ENCODE measurements at places on chromosomes 7 and 10. TPM values are rescaled to one million over a fixed set of nuclear protein-coding genes. Genes with fewer than 3 reads are reported as not detected.

- no peaks in the 10 kb centered on the region for H3K36me3 ChIP-seq
- H3K4me1 ChIP-seq, result no peaks in the 10 kb centered on the region
- no peak overlapping the region for H3K4me3 ChIP-seq
- no peak for DNase-seq
- H3K27me3 ChIP-seq, result no peaks in the 10 kb centered on the region
- no peak overlapping the region for H3K27ac ChIP-seq
These were observed 8.2 kb downstream of the CYP2W1 start for GRCh38 chr7:990933-991728.

MICU1 gene
- total RNA-seq, result 40.7 TPM

- no peaks in the 10 kb centered on the region for H3K36me3 ChIP-seq
- H3K4me3 ChIP-seq, result no peak overlapping the region
- DNase-seq, result no peak
- H3K4me1 ChIP-seq, result no peaks in the 10 kb centered on the region
- H3K27me3 ChIP-seq, result no peaks in the 10 kb centered on the region
These were observed 457.6 kb downstream of the PTPRN2 start for GRCh38 chr7:158130023-158130409.

- H3K27me3 ChIP-seq, result no peaks in the 10 kb centered on the region
- H3K4me3 ChIP-seq, result no peak overlapping the region
- no peaks in the 10 kb centered on the region for H3K4me1 ChIP-seq
These were observed 59.6 kb upstream of the CAPZA2 start for GRCh38 chr7:116802746-116803152.

GRCh38 chr10:89482256-89482655, 53.1 kb downstream of the SLC16A12 start:
- DNase-seq, result no peak
- H3K27ac ChIP-seq, result peak overlapping the region; percentile 28
- H3K27me3 ChIP-seq, result no peaks in the 10 kb centered on the region
- no peak overlapping the region for H3K4me3 ChIP-seq
- H3K4me1 ChIP-seq, result peaks cover 8% of the 10 kb centered on the region

GRCh38 chr10:100670828-100671479, 74.4 kb upstream of the PAX2 start:
- no peaks in the 10 kb centered on the region for H3K4me1 ChIP-seq
- peak; percentile 78 for DNase-seq
- no peaks in the 10 kb centered on the region for H3K36me3 ChIP-seq
- no peaks in the 10 kb centered on the region for H3K27me3 ChIP-seq

DNA sequence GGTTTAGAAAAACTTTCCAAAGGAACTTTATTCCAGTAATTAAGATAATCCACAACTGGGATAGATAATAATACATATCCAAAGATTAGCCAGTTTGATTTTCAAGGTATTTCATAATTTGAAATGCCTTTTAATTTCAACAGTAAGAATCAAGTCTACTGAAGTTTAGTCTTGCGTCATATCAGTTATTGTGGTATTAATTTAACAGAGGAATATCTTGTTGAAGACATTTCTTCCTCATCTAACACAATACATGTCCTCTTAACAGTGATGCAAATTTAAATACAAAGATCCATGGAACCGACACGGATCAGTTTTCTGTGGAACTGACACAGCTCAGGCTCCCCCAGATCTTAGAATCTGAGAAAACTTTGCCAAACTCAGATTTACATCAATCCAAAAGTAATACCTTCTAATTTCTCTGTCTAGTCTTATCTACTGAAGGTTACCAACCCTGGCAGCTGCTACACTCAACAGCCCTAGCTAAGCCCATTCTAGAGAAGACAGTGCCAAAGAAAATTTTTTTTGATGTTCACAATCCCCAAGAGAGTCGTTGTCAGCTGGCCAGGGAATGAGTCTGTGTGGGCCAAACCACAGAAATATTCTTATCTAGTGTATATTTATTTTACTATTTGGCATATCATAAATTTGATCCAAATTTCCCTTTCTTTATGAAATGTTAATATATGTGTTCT, 365.2 kb upstream of the MEOX2 start:
- no peaks in the 10 kb centered on the region for H3K36me3 ChIP-seq
- no peak for DNase-seq
- H3K27ac ChIP-seq, result no peak overlapping the region
- H3K4me3 ChIP-seq, result no peak overlapping the region
- H3K27me3 ChIP-seq, result no peaks in the 10 kb centered on the region
- H3K4me1 ChIP-seq, result no peaks in the 10 kb centered on the region

DNA sequence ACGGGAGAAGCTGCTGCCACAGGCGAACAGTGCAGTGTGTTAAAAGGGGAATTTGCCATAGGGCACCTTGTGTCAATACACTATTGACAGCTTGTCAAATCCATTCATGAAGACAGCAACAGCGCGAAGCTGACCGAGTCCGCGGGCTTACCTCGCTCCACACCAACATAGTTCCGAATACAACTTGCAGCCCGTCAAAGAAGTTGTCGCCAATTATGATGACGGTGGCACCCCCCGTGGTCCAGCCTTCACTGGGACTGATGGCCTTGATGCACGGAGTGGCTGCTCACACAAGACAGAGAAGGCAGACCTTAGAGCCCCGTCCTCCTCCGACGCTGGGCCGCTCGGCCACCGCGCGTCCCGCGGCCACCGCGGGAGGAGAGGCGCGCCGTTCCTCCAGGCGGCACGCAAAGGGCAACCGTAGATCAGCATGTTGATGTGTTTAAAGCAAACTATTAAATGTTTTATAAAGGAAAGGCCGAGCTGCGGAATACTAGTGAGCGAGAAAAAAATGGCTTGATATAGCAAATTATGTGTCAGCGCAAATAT, 96.4 kb downstream of the EBF3 start:
- no peak for DNase-seq
- H3K36me3 ChIP-seq, result no peaks in the 10 kb centered on the region
- no peak overlapping the region for H3K4me3 ChIP-seq
- no peak overlapping the region for H3K27ac ChIP-seq
- no peaks in the 10 kb centered on the region for H3K4me1 ChIP-seq

- no peaks in the 10 kb centered on the region for H3K4me1 ChIP-seq
- no peak overlapping the region for H3K27ac ChIP-seq
- no peak overlapping the region for H3K4me3 ChIP-seq
- no peaks in the 10 kb centered on the region for H3K27me3 ChIP-seq
- no peaks in the 10 kb centered on the region for H3K36me3 ChIP-seq
- no peak for DNase-seq
These were observed 53.1 kb upstream of the NPS start for GRCh38 chr10:127496035-127496434.

GRCh38 chr7:28815928-28816373, 142.2 kb downstream of the TRIL start:
- H3K27me3 ChIP-seq, result no peaks in the 10 kb centered on the region
- no peaks in the 10 kb centered on the region for H3K4me1 ChIP-seq
- no peak overlapping the region for H3K4me3 ChIP-seq
- DNase-seq, result no peak
- H3K27ac ChIP-seq, result no peak overlapping the region
- H3K36me3 ChIP-seq, result peaks cover 4% of the 10 kb centered on the region

- no peak for DNase-seq
- H3K36me3 ChIP-seq, result no peaks in the 10 kb centered on the region
- H3K4me3 ChIP-seq, result no peak overlapping the region
- no peaks in the 10 kb centered on the region for H3K27me3 ChIP-seq
- H3K27ac ChIP-seq, result no peak overlapping the region
These were observed 260.3 kb upstream of the RNF32 start for GRCh38 chr7:156380261-156380660.

DNA sequence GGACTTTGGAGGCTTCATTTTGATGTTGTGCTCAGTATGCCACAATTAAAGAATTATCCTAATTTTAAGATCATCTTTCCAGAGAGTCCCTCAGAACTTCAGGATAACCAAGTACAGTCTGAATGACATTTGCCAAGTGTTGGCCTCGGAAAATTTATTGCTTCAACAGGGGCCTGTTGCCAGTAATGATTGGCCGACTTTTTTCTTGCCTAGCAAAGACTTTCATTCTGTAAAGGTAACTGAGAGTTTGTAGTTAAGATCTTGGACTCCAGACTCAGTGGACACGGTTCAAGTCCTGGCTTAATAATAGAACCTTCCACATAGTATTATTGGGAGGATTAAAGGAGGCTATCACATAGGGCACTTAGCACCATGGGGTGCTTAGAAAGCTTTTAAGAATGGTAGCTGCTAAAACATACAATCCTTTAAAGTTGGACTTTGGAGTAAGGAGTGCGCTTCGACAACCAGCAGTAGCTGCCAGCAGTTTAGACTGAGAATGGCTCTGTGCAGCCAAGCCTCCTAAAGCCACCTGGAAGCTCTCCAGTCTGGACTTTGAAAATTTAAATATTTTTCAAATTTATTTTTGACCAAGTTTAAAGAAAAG, 90.0 kb downstream of the PLCE1 start:
- peaks cover 4% of the 10 kb centered on the region for H3K4me1 ChIP-seq
- no peak for DNase-seq
- H3K27me3 ChIP-seq, result no peaks in the 10 kb centered on the region
- H3K4me3 ChIP-seq, result no peak overlapping the region
- no peak overlapping the region for H3K27ac ChIP-seq

DNA sequence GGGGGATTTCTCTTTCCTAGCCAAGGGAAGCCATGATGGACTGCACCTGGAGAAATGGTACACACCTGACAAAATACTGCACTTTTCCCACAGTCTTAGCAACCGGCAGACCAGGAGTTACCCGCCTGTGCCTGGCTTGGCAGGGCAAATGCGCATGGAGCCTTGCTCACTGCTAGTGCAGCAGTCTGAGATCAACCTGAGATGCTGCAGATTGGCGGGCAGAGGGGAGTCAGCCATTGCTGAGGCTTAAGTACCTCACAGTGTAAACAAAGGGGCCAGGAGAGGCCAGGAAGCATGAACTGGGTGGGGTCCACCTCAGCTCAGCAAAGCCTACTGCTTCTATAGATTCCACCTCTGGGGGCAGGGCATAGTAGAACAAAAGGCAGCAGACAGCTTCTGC, 49.4 kb downstream of the OR13A1 start:
- no peak overlapping the region for H3K4me3 ChIP-seq
- H3K27me3 ChIP-seq, result no peaks in the 10 kb centered on the region
- no peaks in the 10 kb centered on the region for H3K36me3 ChIP-seq
- no peak for DNase-seq
- no peak overlapping the region for H3K27ac ChIP-seq
- H3K4me1 ChIP-seq, result no peaks in the 10 kb centered on the region

ZNF727 gene
- total RNA-seq, result 6.3 TPM

GRCh38 chr10:32205670-32206069, 141.3 kb downstream of the EPC1 start:
- no peak overlapping the region for H3K4me3 ChIP-seq
- H3K27me3 ChIP-seq, result no peaks in the 10 kb centered on the region
- H3K36me3 ChIP-seq, result no peaks in the 10 kb centered on the region
- H3K27ac ChIP-seq, result no peak overlapping the region

DNA sequence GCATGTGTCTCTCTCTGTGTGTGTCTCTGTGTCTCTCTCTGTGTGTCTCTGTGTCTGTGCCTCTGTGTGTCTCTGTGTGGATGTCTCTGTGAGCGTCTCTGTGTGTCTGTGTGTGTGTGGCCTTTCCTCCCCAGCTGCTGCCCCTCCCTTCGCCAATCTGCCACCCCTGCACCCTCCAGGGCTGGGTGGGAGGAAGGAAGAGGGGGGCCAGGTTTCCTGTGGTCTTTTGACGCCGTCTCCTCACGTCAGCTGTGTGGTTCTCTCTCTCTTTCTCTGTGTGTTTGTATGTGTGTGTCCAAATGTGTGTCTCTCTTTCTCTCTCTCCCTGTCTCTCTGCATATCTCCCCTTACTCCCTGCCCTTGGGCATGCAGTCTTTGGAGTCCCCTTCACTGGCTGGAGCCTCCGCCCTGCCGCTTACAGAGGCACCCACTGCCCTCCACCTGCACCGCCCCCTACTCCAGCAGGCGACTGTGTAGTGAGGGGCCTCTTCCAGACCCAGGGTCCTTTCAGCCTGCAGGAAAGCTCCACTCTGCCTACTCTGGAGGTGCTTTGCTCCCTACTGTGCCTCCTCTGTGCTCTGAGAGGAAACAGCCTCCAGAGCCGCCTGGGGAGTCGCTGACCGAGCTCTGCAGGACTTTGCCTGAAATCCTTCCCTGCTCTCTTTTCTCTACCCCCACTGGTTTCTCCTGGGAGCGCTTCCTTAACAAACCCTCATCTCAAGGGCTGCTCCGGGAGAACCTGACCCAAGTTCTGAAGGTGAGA, 44.2 kb upstream of the C10orf71 start:
- no peak for DNase-seq
- no peak overlapping the region for H3K4me3 ChIP-seq
- no peaks in the 10 kb centered on the region for H3K4me1 ChIP-seq
- H3K27me3 ChIP-seq, result no peaks in the 10 kb centered on the region

DNA sequence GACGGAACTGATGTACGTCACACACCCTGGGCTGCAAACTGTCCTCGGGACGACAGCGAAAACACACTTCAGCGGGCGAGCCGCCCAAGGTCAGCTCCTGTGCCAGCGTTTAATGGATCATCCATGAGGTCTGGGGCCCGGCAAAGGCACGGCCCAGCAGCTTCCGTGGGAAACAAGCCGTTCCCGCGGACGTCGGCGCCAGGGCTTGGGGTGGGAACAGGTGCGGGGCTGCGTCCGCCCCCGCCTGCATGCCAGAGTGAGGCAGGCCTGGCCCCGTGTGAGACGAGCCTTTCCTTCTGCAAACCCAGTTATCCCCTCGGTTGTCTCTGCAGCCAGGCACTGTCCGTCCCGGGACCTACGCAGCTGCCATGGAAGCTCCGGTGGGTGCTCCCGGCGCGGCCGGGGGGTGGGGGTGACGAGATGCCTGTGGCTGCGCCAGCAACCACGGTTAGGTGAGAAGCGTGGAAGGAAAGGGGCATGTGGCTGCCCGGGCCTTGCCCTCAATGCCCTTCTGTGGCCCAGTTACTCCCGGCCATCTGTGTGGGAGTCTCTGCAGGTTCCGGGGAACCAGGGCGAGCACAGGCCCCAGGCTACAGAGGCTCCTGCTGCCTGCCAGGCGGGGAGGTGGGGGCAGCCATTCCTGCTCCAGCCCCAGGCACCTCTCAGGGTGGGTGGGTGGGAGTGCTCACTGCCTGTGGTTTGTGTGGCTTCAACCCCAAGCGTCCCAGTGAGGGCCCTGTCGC, 42.2 kb upstream of the PDGFA start:
- no peak overlapping the region for H3K4me3 ChIP-seq
- no peak overlapping the region for H3K27ac ChIP-seq
- no peaks in the 10 kb centered on the region for H3K4me1 ChIP-seq
- H3K36me3 ChIP-seq, result no peaks in the 10 kb centered on the region
- no peak for DNase-seq

- H3K4me1 ChIP-seq, result no peaks in the 10 kb centered on the region
- no peak overlapping the region for H3K27ac ChIP-seq
- no peaks in the 10 kb centered on the region for H3K27me3 ChIP-seq
- no peak overlapping the region for H3K4me3 ChIP-seq
These were observed 623.4 kb upstream of the IGFBP3 start for GRCh38 chr7:46544396-46545008.

LIPN gene
- total RNA-seq, result 0.58 TPM

GRCh38 chr10:17238445-17239291, 10.6 kb downstream of the VIM start:
- H3K36me3 ChIP-seq, result peaks cover 7% of the 10 kb centered on the region
- no peaks in the 10 kb centered on the region for H3K27me3 ChIP-seq
- no peak overlapping the region for H3K4me3 ChIP-seq
